ENCODE measurements at places on chromosomes 7 and 10.

DNA sequence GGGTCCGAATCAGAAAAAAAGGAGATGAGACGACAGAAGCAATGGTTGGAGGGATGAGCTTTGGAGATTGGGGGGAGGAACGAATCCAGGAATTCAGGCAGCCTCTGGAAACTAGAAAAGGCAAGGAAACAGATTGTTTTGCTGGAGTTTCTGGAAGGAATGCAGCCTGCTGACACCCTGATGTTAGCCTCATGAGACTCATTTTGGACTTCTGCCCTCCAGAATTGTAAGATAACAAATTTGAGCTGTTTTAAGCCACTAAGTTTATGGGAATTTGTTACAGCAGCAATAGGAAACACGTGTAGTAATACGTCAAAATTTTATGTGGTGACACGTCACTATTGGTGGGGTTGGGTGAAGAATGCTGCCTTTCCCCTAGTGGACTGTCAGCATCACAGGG is 25.6 kb upstream of the NPS start:
- DNase-seq = no peak

DNA sequence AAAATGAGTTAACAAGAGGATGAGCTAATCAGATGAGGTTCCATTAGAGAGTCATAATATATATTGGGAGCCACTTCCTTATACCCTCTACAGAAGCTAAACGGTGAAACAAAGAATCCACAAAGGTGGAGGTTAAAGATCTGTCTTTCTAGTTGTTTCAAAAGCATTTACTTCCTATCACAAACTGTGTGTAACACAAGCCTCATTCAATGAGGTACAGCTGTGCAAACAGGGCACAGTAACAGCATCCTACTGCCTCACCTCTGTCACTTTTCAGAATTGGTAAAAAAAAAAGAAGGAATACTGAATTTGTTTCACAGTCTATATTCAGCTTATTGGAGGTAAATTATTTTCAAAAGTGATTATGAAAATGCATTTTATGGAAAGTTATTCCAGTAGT is 128.7 kb downstream of the AGMO start:
- DNase-seq = no peak

DNA sequence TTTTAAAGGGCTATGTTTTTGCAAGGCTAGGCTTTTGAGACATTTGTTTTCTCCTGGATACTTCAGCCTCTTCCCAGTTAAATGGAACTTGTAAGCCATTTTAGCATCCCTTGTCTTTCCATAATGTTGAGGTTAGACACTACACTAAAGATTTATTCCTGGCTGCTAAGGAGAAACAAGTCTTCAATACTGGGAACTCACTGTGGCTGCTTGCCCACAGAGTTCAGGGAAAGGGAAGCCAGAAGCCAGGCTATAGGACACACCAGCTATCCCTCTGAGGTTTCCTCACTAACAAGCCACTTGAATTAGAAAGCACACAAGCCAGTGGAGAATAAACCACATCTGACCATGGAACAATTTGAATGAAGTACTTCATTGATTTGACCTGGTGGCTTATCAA is 421.7 kb upstream of the CHRM2 start:
- DNase-seq = no peak

GRCh38 chr7:1645071-1645409 is 25.0 kb upstream of the ELFN1 start:
- no peak for DNase-seq

- no peak for DNase-seq
These were observed 1.3 kb downstream of the CASP2 start for GRCh38 chr7:143289421-143289820.

GRCh38 chr10:102888048-102888447 is 18.8 kb downstream of the AS3MT start:
- no peak for DNase-seq

GRCh38 chr10:95277201-95277570 is 13.6 kb downstream of the PDLIM1 start:
- no peak for DNase-seq

Measured in central memory CD8-positive, alpha-beta T cell (primary cell).